NCI-H526 (cell line): ENCODE measurements at places on chromosomes 2 and 18.

- peak; percentile 94 for DNase-seq
Observed at GRCh38 chr2:65030476-65031332, 25.5 kb upstream of the CEP68 start.

DNA sequence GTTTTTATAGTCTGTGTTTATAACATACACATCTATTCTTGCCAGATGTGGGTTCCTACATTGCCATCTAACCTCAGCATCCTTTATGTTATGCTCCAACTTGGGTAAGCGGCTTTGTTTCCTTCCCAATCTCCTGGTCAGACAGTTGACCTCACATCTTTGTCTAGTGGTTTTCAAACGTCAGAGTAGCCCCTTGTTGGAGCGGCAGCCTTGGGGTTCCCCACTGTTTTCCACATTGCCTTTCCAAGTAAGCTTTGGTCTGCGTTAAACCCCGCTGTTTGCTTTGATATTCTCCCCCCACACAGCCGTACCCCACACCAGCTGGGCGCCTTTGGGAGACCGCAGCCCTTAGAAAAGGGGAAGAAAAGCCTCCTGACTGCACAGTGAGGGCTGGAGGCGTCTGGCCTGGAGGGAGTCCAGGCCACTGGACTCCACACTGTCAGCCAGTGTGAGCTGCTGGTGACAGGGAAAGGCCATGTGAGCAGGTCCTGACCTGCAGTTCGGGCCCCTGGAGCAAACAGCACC is 83.3 kb downstream of the MALT1 start:
- DNase-seq = no peak

- peak; percentile 42 for DNase-seq
Observed at GRCh38 chr2:240983996-240984498, 14.4 kb upstream of the SNED1 start.

DNA sequence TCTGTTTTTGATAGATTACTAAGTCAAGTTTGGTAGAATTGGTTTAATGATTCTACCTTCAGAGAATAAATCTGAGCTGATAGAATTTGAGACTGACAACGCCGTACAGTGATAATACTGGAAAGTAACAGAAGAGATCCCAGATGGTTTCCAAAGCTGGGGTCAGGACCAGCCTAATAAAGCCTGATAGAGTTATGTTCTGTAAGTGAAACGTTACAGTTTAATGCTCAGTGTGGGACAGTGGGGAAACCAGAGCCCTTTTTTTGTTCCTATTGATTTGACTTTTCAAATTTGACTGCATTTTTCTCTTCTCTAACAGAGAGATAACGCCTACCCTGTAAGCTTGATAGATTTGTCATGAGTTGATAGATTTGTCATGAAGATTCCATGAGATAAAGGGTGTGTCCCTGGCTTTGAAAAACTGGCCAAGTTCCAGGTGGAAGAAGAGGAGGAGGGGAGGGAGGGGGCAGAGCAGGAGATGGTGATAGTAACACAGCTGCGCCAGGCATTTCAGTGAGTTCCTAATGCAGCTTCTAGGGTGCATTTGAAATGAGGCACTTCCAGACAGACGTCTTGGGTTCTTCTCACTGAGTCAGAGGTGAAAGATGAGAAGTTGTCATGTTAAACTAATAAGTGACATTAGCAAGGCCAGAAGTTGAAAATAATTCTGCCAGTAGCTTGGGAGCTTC is 65.1 kb downstream of the CERS6 start:
- DNase-seq = peak; percentile 66

GRCh38 chr2:238525990-238526389 is 99.3 kb downstream of the ASB1 start:
- no peak for DNase-seq

GRCh38 chr2:129895526-129896082 is 83.9 kb upstream of the RAB6C start:
- no peak for DNase-seq

DNA sequence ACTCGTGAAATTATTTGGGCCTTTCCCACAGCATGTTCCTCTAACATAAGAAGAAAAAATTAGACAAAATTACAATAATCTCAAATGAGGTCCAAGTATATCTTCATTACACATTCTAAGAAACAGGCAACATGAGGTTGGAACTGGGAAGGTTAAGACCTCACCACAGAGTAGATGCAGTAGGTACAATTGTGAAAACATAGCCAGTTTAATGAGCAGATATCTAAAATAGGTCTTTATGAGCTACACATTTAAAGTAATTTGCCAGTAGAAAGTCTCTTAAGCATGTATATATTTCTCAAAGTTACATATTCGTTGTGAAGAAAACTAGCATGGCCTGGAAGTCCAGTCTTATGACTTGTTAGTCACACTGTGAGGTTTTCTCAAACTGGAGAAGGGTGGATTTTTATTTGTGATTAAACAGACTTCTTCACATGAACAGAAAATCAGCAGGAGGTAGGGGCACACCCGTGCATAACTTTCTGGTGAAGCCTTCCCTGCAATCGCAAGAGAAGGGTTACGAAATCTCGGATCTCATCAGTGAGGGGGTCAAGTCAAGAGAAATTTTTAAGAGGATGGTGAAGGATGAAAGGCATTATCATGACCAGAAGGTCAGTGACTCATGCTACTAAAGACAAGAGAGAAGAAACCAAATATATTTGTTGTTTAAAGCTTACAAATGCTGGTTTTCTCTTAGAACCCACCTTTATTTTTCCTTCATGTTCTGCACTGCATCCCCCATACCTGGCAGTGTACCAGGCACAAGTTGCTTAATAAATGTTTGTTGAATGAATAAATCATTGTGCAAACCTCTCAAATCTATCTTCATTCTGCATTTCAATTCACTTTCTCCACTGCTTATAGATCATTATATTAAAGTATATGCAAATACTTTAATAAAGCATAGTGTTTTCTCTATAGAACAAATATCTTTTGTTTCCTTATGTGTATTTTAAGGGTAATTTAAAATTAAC is 5.1 kb upstream of the RAB27B start:
- no peak for DNase-seq

DNA sequence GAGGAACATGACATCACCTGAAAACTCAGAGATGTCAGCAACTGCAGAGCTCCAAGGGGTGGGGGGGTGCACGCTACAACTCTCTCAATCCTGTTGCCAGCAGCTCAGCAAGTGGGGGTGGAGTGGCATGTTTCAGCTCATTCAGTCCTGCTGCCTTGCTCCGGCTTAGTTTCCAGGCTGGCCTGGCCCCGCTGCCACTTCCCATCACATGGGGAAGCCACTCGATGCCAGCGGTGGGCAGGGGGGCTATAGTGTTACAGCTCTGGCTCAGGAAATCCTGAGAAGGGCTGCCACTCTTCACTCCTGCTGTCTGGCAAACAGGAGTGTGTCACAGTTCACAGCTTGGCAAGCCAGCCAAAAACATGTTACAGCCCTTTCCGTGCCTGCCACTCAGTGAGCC is 356.5 kb upstream of the GULP1 start:
- no peak for DNase-seq

- peak; percentile 14 for DNase-seq
Observed at GRCh38 chr18:48922801-48923730, 27.7 kb downstream of the SMAD7 start.

- DNase-seq = no peak
Observed at GRCh38 chr2:220682616-220683015, 889.5 kb downstream of the EPHA4 start.

- DNase-seq = no peak
Observed at GRCh38 chr2:143725400-143725799, 596.2 kb downstream of the ARHGAP15 start.

- DNase-seq = peak; percentile 81
Observed at GRCh38 chr18:50662177-50662576, 102.3 kb downstream of the MAPK4 start.

DNA sequence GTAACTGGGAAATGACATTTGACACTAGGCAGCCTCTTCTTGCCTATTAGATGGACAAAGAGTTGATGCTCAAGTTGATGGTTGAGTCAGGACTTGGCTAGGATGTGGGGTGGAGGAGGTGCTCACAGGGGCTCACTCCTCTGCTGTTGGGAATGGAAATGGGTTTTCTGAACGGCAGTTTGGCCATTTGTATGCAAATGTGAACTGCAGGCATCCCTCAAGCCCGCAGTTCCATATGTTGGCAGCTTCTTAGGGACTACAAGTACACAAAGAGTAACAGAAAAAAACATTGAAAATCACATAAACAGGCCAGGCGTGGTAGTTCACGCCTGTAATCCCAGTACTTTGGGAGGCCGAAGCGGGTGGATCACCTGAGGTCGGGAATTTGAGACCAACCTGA is 80.8 kb downstream of the INPP5D start:
- DNase-seq = peak; percentile 60

DNA sequence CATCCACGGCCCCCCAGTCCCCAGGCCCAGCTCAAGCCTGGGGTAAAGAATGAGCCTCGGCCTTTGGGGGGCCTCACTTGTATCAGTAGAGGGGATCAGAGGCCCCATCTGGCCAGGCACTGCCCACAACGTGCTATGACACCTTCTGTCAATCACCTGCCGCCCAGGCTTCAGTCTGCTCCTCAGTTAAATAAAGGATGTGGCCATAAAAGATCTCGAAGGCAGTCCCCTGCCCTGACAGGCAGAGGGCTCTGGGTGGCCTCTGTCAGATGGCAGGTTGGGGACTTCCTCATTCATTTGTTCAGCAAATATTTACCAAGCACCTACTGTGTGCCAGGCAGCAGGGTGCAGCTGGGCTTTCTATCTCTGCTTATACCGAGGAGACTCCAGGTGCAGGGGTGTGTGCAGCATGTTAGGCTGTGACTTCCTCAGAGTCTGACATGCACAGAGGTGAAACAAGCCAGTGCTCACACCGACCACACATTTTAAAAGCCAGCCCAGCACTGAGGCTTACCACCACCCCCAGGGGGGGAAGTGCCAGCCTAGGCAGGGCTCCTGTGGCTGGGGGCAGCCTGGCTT is 166.4 kb downstream of the GALNT1 start:
- DNase-seq = no peak

GRCh38 chr18:79570266-79571201 is 109.1 kb upstream of the CTDP1 start:
- no peak for DNase-seq

GRCh38 chr18:3877678-3878077 is 427.7 kb downstream of the TGIF1 start:
- no peak for DNase-seq

- DNase-seq = no peak
Observed at GRCh38 chr2:28687640-28688385, 63.8 kb upstream of the PPP1CB start.

- peak; percentile 5 for DNase-seq
Observed at GRCh38 chr2:161370981-161371380, 45.1 kb upstream of the TBR1 start.

- no peak for DNase-seq
Observed at GRCh38 chr2:233964581-233964980, 47.4 kb downstream of the TRPM8 start.

DNA sequence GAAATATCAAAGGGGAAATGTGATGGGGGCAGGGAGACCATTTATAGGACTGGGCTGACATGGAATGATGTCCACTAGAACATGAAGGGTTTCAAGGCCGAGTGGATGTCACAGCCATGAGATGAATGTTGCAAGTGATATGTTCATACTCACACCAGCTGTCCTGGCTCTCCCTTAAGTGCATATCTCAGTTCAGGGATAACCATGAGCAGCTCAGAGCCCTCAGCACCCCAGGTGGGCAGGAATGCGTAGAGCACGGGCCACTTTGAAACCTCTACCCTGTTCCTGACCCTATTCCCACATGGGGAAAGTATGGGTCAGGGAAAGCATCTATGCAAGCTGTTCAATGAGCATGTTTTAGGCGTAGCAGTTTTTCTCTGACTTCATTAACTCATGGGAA is 12.4 kb upstream of the EML4 start:
- DNase-seq = no peak

- DNase-seq = no peak
Observed at GRCh38 chr2:118569876-118570535, 277.4 kb downstream of the EN1 start.

DNA sequence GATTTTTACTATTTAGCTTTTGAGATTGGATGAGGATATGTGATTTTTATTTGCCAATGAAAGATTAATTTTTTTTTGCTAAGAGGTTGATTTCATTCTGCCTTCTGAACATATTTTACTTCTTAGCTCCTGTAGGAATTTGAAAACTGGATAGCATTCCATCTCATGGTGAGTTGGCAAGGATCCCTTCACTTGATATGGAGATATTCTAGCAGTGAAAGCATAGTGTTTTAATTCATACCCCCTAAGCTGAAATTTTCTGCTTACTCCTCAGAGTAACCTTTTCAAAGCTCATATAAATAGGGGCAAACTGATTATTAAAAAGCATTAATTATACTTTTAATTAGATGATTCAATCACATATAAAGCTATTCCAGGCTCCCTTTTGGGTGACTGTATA is 61.0 kb upstream of the KCNJ3 start:
- no peak for DNase-seq

GRCh38 chr2:30288561-30288960 is 57.2 kb downstream of the LBH start:
- DNase-seq = no peak

DNA sequence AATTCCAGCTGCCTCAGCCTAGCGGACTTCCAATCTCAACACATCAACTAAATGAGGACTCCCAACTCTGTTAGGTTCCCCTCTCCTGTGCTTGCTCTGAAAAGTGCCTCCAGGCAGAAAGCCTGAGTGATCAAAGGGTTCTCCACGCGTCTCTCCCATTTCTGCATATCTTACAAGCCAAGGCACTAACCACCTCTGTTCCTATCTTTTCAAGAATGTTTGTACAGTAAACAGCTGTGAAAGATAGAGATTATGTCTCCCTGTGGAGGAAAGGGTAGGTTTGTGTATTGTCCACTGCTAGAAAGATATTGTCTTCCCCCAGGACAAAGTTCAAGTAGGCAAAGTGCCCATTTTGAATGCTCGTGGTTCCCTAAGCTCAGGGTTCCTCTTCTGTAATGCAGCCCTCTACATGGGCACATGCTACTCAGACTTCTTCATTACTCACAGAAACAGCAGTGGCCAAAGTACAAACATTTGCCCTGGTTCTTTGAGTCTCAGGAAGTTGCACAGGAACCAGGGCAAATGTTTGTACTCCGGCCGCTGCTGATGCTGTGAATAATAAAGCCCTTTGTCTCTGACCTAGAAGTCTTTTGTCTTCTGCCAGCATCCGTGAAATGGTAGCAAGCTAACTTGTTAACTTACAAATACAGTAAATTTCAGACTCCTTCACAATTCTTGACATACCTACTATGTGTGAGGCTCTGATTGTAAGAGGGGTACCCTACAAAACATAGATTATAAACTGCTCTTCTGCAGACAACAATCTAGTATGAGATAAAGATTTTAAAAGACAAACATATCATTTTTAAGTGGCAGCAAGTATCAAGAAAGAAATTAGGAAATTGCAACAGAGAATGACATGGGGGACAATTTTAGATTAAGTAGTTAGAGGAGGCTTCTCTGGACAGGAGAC is 44.5 kb downstream of the PKDCC start:
- DNase-seq = no peak

- no peak for DNase-seq
Observed at GRCh38 chr2:19299522-19299921, 58.9 kb downstream of the OSR1 start.

DNA sequence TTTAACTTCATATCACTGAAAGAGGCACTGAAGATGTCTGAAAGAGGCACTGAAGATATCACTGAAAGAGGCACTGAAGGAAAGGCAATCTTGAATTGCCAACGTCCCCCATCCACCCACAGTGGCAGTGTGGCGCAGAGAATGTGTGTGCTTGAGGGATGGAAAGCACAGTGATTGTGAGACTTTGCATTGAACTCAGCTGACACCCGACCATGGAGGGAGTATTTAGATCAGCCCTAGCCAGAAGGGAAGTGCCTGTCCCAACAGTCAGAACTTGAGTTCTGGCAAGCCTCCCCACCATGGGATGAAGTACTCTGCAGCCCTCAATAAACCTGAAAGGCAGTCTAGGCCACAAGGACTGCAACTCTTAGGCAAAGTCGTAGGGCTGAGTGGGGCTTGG is 33.8 kb downstream of the MAP4K3 start:
- no peak for DNase-seq

GRCh38 chr2:141323571-141323970 is 807.2 kb downstream of the LRP1B start:
- no peak for DNase-seq
